Smooth muscle cell of the pulmonary artery (primary cell): ENCODE measurements at places on chromosomes 4 and X. TPM values are rescaled to one million over a fixed set of nuclear protein-coding genes. Genes with fewer than 3 reads are reported as not detected.

Gene RBM46
- total RNA-seq: under 0.01 TPM in 1 of 2 replicates, not detected in the other

Gene RTL5
- total RNA-seq: 5.3 and 7.2 TPM in 2 replicates

Gene TMPRSS11A
- total RNA-seq: not detected in 2 replicates

Gene ATP1B4
- total RNA-seq: not detected in 2 replicates

Gene TMEM131L
- total RNA-seq: 7.8 and 9.4 TPM in 2 replicates

Gene MAGT1
- total RNA-seq: 195 and 241 TPM in 2 replicates

Gene CCNI
- 228 and 232 TPM in 2 replicates for total RNA-seq

Gene NAP1L2
- 1.2 and 1.3 TPM in 2 replicates for total RNA-seq
